ENCODE measurements at places on chromosomes 3 and 15.

- no peak for DNase-seq
Observed at GRCh38 chr3:192869131-192870031, 48.3 kb downstream of the MB21D2 start.

DNA sequence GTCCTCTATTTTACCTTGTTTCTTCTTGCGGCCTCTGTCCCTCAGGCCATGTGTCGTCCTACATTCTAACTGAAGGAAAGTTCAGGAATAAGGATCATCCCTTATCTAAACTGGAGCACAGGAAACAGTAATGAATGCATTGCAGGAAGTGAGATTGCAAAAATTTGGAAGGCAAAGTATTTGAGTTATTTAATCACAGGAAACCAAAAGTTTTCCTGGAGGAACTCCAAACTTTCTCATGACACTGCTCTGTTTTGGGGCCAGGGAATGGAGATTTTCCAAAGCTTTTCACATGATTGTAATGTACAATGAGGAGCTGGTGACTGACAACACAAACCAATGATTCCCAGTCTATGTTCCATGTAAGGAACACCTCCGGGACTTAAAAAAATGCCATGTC lies 57.8 kb upstream of the PLSCR4 start:
- no peak for DNase-seq

GRCh38 chr15:88646088-88646405 lies 7.2 kb downstream of the ISG20 start:
- DNase-seq = no peak

DNA sequence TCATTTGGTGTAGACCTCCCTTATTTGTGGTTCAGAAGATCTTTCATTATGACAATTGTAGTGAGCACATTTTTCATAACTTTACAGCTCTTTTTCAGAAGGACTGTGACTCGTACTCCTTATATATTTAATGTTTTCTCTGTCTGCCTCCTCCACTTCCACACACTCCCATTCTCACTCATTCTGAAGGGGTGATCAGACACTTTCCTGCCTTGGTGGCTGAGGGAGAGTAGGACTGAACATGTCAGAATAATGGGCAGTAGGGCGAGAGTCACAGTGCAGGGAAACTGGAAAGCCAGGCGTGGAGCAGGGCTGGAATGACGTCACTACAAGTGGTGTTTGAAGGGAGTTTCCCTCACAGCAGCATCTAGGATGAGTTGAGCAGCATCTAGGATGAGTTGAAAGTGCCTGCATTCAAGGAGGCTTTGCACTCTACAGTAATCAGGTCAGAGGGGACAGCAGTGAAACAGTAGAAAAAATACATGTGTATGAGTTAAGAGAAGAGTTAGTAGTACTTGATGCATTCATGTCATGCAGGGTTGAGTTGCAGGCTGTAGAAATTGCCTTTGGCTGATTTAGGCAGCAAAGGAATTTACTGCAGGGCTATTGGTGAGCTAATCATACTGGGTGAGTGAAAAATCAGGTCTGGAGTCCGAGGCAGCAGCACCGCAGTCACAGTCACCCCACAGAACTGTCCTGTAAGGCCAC lies 36.3 kb upstream of the FBXL22 start:
- DNase-seq = no peak

DNA sequence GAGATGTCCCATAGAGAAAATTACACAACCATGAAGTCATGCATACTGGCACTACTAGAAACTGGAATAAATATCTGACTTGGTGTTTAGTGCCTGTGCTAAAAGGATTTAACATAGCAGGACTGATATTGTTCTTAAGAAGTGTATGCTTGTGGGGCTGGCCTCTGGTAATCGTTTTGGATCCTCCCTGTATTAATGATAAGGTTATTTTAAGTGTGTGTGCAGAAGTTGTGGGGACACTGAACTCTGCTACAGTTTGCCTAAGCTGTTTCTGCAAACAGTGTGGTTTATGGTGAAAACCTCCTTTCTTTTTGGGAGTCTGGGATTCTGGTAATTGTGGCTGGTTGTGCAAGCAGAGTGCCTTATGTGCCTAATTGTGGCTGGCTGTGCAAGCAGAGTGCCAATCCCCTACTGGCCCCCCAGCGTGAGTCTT lies 120.8 kb downstream of the CLASP2 start:
- DNase-seq = no peak

DNA sequence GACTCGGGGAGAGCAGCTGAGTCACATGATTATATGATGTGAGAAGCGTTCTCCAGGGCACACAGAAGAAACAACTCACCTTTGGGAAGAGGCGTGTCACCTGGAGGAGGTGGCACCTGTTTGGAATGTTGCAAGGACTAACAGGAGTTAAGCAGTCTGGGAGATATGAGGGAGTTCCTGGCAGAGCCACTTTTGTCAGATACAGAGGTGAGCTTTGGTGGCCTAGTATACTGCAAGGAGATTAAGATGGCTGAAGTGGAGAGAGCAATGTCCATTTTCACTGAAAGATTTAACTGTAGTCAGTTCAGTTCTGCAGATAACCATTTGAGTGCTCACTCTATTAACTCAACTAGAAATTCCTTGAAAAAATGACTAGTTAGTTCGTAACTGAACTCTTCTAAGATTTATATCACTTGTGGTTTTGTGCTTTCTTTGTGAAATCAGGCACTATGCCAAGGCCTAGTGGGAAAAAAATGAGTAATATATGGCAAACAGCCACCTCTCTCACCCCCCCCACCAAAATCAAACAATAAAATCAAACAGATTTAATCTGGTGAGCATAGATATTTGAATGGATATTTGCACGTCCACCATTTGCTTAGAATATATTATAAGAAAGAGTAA lies 61.3 kb downstream of the CRYBG3 start:
- DNase-seq = peak; percentile 35

- DNase-seq = no peak
Observed at GRCh38 chr3:186342197-186342596, 19.8 kb downstream of the DGKG start.

GRCh38 chr3:141128126-141128777 lies 77.1 kb downstream of the SPSB4 start:
- no peak for DNase-seq

- no peak for DNase-seq
Observed at GRCh38 chr15:32119694-32120330, 89.5 kb downstream of the CHRNA7 start.

DNA sequence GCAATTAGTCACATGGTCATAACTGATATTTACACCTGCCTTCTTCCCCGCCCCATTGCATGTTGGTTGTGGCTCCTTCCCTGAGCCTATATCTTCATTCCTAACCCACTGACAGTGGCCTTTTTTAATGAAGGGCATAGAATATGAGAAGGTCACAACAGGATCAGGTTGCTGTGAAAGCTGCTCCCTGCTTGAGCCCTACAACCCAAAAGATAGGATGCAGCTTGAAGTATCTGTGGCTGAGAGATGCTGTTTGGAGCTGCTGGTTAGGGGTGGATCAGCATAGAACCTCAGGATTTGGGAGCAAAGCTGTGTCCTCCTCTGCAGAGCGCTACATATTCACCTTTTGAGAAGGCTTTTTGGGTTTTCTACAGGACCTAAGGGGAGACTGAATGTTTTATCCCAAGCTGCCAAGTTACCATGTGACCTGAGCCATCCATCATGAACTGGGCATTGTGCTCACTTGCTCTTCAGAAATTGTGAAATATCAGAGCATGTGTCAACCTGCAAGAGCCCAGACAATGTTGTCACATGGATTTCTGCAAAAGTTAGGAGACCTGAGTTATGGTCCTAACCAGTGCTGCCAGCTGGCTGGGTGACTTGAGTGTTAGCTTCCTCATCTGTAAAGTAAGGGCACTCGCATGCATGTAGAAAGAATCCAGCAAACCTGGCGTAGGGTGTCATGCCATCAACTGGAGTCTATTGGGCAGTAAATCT lies 49.8 kb upstream of the ARL8B start:
- DNase-seq = peak; percentile 35

DNA sequence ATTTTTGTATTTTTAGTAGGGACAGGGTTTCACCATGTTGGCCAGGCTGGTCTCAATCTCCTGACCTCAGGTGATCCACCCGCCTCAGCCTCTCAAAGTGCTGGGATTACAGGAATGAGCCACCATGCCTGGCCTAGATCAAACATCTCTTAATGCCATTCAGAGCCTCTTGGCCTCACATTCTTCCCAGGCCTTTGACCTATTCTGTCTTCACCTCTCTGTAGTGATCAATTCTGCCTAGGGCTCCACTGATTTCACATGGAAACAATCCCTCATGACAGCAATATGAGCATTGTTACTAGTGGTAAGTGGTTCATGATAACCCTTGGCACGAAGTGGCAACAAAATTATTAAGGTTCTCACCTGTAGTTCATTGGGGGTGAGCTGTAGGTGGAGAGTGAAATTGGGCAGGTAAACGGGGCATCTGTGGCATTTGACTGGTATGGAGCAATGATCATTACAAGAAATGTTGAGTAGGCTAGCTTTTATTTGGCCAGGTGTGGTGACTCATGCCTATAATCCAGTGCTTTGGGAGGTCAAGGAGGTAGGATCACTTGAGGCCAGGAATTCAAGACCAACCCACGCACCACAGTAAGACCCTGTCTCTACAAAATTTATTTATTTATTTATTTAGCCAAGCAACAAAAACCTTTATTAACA lies 4.8 kb upstream of the ARPIN start:
- DNase-seq = peak; percentile 70

DNA sequence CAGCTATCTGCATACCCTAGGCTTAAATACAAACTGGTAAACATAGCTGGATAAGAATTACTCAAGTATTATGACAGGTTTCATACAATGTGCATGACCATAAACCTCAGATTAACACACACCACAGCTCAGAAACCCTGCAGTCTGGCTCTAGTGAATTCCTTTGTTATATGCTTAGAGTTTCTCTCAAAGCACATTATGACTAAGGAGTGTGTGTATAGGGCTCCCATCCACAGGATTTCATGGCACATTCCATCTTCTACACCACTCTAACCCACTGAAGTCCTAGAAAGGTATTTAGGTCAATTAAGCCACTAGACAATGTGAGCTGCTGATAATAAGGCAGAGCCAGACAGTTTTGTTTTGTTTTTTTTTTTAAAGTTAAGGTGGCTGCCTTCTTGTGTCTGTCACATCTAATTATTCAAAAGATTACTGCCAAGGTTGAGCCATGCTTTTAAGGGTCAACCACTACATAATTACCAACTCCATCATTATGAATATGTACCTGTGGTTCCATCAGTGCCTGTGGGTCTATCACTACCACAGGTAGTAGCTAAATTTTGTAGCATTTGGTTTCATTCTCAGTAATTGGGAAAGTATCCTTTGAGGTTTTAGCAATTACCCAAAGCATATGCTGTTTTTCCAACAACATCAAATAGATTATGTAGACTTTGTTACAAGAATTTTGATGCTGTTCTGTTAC lies 107.0 kb downstream of the ALCAM start:
- DNase-seq = peak; percentile 8

GRCh38 chr3:13507570-13508339 lies 27.6 kb downstream of the HDAC11 start:
- DNase-seq = no peak

- no peak for DNase-seq
Observed at GRCh38 chr15:74773731-74774252, 8.1 kb upstream of the CSK start.

DNA sequence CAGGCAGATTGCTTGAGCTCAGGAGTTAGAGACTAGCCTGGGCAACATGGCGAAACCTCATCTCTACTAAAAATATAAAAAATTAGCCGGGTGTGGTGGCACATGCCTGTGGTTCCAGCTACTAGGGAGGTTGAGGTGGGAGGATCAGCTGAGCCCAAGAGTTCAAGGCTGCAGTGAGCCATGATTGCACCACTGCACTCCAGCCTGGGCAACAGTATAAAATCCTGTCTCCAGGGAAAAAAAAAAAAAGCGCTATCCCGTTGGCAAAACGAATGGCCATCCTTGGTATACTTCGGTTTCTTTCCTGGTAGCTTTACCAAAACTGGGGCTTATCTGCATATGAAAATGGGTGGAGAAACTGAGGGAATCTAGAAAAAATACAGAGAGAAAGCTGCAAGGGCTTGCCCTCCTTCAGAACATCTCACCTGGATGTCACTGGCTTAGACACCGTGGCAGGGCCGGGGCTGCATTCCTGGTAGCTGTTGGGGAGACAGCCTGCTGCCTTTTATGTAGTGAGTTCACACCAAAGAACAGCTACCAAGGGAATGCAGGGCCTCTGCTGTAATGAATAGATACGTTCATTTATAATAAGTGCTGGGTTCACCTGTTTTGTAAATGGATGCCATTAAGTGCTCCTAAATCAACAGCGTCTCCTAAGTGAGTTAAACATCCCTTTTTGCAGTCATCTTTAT lies 96.0 kb downstream of the IQSEC1 start:
- DNase-seq = no peak

DNA sequence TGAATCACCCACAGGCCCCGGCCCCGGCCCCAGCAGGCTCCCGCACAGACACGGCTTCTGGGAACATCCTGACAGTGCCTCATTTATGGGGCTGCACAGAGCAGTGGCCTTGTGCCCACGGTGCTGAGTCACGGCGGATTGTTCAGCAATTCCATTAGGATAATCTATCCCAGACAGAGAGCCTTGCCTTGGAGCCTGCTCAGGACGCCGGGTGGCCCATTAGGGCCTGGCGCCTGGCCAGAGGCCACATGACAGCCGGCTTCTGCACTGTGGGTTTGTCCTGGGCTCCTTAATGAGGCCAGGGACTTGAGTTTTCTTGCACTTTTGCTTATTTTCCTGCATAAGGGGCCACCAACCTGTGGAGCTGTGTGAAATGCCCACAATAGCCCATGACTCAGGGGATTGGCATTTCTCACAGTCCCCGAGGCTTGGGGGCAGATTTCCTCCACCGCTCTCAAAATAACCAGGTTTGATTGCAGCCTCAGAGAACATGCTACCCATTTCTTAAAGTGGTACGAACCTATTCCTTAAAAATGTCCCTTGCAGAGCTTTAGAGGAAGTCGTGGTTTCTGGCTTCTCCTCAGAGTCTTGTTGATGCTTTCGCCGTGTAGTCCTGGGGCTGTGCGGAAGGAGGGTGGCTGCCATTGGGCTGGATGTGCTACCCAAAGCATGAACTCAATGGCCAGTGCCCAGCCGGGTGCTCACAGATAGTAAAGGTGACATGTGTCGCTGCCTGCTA lies 19.0 kb downstream of the SYNM start:
- peak; percentile 90 for DNase-seq

DNA sequence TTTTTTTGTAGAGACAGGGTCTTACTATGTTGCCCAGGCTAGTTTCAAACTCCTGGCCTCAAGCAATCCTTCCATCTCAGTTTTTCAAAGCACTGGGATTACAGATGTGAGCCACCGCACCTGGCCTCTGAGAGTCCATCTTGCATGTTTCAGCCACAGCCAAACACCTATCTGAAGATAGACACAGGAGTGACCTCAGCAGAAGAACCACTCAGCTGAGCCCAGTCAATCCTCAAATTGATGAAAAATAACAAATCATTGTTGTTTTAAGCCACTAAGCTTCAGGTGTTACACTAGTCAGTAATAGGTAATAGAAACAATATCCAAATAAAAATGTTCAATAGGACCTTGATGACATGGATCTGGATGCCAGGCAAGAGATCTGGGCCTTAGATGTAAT lies 38.3 kb upstream of the MITF start:
- no peak for DNase-seq

DNA sequence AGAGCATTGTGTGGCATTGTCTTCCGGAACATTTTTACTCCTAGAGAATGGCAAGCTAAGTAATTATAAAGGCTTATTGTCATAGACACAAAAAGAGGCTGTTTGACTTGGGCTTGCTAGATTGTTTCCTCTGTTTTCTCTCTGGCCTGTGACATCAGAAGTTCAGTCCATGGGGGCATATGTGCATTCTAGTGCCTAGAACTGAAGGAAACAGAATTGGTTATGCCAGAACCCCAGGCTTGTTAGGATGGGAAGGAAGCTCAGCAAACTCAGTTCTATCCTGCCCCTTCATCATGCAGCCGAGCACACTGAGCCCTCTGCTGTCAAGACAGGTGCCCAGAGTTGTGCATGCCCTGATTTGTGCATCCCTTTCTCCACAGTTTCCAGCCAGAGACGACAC lies 131.3 kb downstream of the PDE8A start:
- DNase-seq = no peak

Data from RWPE1 (cell line).